Activated CD8-positive, alpha-beta memory T cell treated with anti-CD3 and anti-CD28 coated beads, Interleukin-2, amount 50 U/mL, for 48 hours (primary cell): ENCODE measurements at places on chromosomes 7 and 10.

DNA sequence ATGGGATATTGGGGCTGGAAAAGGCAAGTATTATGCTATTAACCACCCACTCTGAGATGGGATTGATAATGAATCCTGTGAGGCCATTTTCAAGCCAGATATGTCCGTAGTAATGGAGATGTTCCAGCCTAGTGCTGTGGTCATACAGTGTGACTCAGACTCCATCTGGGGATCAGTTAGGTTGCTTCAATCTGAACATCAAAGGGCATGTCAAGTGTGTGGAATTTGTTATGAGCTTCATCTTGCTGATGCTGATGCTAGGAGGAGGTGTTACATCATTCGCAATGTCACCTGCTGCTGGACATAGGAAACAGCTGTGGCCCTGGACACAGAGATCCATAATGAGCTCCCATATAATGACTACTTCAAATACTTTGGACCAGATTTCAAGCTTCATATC is 144.7 kb downstream of the PLCE1 start:
- no peak for DNase-seq

DNA sequence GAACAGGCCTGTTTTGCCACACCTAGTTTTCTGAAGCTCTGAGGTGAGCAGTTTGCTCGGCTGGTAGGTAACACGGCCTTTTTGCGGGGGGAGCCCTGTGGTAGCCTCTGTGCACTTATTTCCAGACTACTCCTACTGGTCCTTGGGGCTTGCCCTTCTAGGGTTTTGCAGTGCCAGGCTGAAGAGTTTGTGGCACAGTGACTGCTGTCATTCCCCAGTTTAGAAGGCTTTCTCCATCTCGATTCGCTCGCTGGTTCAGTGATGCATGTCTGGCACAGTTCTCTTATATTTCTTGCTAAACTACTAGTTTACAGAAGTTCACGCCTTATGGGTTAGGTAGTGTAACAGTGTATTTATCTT is 711 bp downstream of the KIF20B start:
- peak; percentile 59 for DNase-seq

GRCh38 chr10:99860466-99860865 is 78.0 kb downstream of the ABCC2 start:
- no peak for DNase-seq

- no peak for DNase-seq
Measured at GRCh38 chr10:49661140-49661856, 18.2 kb upstream of the C10orf53 start.

GRCh38 chr10:61897671-61898434 is 3.6 kb upstream of the ARID5B start:
- DNase-seq, result no peak
